ENCODE measurements at places on chromosomes 7 and 10.

GRCh38 chr10:72068901-72069446, 19.4 kb downstream of the SPOCK2 start:
- no peak for DNase-seq

GRCh38 chr7:75738604-75738974, at the start of gene HIP1:
Gene HIP1, minus strand, starts transcription at chr7:75738941. Its CDS starts 21 bp downstream, at chr7:75738920.
- no peak for DNase-seq

GRCh38 chr7:13742811-13743210, 246.7 kb downstream of the ETV1 start:
- peak; percentile 56 for DNase-seq

DNA sequence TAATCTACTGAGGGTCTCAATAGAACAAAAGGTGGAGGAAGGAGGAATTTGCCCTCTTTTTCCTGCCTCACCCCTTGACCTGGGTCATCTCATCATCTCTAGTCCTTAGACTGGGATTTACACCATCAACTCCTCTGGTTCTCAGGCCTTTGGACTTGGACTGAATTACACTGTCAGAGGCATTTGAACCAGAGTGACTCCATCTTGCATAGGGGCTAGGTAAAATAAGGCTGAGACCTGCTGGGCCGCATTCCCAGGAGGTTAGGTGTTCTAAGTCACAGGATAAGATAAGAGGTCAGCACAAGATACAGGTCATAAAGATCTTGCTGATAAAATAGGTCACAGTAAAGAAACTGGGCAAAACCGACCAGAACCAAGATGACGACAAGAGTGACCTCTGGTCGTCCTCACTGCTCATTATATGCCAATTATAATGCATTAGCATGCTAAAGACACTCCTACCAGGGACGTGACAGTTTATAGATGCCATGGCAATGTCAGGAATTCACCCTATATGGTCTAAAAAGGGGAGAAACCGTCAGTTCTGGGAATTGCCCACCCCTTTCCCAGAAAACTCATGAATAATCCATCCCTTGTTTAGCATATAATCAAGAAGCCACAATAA, 84.0 kb downstream of the C1GALT1 start:
- DNase-seq: no peak

GRCh38 chr7:118872568-118872967, 648.1 kb downstream of the ANKRD7 start:
- DNase-seq: no peak

Measured in IMR-90 (cell line).